ENCODE measurements at places on chromosomes 16 and 17.

DNA sequence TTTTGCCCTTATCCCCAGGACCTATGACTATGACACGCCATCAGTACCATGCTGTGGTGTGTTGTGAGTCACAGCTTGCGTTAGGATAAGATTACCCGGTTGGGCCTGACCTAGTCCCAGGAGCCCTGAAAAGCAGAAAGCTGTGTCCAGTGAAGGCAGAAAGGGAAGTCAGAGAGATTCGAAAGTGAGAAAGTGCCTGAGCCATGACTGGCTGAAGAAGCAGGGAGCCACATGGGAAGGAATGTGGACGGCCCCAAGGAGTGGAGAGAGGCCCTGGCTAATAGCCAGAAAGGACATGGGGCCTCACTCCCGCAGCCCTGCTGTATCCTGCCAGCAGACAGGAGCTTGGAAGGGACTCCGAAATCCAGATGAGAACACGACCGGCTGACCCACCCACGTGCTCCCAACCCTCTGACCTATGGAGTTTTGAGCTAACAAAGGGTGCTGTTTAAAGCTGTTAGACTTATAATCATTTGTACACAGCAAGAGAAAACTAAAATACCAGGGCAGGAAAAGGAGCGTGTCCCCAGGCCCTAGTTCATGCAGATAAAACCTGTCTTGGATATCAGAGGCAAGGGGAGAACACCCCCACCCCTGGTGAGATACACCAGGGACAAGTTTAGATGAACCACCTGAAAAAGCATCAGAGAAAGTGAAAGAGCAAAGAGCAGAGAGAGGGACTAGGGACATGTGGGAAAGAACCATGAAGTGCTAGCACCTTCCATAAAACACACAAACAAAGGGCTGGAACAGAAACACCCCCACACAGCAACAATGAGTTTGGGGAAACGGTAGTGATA, 115.3 kb downstream of the SLC39A11 start:
- DNase-seq: no peak

GRCh38 chr17:42821176-42821575, 2.9 kb downstream of the BECN1 start:
- no peak for DNase-seq

GRCh38 chr16:10782628-10783027, 36.0 kb downstream of the TVP23A start:
- DNase-seq: no peak

GRCh38 chr16:49623501-49624266, 232.2 kb downstream of the ZNF423 start:
- DNase-seq: no peak

DNA sequence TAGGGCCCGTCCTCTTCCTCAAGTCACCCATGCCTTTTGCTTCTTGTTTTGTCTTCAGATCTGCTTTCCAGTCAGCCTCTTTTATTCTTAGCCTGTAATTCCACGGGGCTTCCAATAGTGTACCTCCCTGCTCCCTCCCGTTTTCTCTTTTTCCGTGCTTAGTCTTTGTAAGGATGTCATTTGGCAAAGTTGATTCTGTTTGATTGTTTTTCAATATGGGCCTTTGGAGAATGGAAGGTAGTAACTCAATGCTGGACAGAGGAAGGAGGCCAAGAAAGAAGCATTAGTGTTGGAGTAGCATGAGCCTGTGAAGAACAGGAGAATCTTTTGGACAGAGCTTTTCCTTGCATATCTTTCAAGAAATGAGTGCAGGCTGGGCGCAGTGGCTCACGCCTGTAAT, 6.5 kb downstream of the WWP2 start:
- DNase-seq: no peak

GRCh38 chr17:33583518-33584417, 290.7 kb upstream of the ASIC2 start:
- DNase-seq: no peak

- peak; percentile 83 for DNase-seq
These were observed 29.7 kb downstream of the FAM222B start for GRCh38 chr17:28812748-28813377.

GRCh38 chr17:28334666-28335200, 539 bp downstream of the IFT20 start:
- no peak for DNase-seq

DNA sequence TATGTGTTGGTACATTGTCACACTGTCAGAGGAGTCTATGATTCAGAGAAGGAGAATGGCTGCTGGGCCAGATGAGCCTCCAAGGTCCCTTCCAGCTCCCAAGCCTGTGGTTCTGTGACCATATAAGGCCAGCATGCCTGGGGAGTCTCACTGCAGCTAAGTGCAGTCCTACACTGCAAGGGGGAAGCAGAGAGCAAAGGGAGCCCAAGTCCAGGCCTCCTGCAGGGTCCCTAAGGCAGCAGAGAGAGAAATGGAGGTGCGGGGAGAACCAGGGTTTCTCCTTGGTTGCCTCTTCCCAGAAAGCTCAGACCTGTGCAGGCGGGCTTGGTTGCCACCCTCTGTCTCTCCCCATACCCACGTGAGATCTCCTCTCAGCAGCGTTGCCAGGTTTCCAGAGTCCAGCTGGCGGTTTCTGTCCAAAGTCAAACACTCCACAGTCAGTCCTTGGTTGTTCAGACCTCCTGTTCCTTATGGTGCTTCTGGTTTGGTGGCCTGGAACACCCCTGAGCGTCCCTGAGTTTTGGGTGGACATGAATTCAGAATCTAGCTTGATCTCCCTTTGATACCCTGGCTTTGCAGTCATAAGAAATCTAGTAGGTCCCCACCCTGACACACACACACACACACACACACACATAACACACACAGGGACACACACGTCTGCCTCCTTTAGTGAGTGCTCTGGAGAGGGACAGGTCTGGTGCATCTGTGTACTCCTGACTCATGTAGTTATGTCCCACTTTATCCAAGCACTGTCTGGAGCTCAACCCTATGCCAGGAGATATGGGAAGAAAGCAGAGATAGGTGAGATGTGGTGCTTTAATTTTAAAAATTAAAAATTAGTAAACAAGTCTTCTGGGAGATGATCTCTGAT, 78.8 kb downstream of the GNAO1 start:
- no peak for DNase-seq

DNA sequence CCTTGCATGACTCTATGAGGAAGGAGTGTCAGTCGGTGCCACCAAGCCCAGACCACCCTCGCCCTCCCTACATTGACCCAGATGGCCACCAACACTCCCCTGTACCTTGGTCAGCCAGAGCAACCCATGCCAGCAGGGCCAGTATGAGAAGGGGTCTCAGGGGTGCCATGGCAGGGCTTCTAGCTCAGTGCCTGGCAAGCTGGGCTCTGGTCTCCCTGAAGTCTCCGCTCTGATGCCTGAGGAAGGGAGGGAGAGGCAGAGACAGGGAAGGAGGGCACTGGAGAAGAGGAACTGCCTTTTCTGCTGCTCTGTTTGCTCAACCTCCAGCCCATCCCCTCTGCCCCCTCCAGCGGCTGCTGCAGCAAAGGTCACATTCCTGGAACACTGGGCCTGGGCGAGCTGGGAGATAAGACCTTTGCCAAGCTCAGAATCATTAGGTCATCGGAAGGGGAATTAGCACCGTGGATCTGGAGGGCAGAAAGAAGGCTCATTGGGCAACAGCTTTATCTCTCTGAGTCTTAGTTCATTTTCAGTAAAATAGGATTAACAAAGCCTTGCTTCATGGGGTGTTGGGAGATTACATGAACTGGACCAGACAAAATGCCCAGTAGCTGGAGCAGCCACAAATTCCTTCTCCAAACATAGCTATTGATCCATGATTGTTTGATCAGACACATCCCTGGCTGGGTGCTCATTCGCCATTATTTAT, at the start of gene VTN:
Gene VTN (minus strand): TSS at position 273 of the 709 bp plus-strand sequence. CDS start 104 bp downstream, at position 169.
- DNase-seq: peak; percentile 44

- DNase-seq: no peak
These were observed 17.3 kb downstream of the BAHCC1 start for GRCh38 chr17:81412490-81413093.

GRCh38 chr17:57455063-57455914, 199.0 kb downstream of the MSI2 start:
- no peak for DNase-seq

- no peak for DNase-seq
These were observed 26.5 kb downstream of the ASIC2 start for GRCh38 chr17:33266611-33267010.

DNA sequence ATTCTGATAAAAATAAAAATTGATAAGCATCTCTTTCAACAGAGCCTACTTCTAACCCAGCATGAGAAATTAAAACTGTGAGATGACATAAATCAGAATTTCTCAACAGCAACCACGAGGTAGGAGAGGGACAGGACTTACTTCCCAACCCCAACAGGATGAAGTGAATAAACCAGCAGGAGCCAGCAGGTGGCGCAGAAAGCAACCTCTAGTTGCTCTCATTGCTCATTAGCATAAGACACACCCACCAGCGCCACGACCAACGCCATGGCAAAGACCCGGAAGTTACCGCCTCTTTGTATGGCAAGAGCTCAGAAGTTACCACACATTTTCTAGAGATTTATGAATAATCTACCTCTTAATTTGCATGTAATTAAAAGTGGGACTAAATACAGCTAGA, 189.4 kb upstream of the CDH8 start:
- no peak for DNase-seq

DNA sequence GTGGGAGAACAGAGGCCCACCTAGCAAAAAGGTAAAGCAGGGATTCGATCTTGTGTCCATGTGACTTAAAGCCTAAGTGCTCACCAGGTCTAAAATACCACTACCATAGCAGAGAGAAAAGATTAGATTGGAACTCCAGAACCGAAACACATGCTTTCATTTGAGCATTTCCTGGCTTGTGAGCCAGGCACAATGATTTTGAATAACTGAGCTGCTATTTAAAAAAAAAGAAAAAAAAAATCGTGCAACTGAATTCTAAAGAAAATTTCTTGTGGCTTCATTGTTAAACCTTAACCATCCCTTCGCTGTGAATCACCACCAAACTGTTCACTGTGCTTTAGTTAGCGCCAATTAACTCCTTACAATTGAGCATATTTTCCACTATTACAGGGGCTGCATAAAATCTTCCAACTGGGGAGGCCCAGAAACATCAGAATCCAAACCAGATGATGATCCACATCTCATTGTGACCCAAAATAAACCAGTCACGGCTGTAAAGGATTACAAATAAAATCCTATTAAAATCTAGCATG, 366.4 kb upstream of the ERCC4 start:
- DNase-seq: no peak

GRCh38 chr16:85220964-85221731, 108.9 kb upstream of the CIBAR2 start:
- no peak for DNase-seq

DNA sequence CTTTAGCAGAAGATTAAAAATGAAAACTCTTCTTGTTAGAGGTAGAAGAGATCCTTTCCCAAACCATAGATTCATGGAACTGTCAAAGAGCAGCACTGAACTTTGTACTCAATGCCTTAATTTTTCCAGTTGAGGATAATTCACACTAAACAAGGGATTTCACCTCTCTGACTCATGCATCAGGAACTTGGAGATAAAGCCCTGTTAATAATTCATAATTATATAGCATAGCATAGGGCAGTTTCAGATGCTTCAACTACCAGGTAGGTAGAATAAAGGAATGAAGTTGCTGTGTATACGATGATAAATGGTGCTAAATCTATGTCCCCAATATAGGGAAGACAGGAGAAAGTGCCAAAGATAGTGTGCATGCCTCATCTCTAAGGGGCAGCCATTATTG, 450.4 kb downstream of the MAF start:
- no peak for DNase-seq

- no peak for DNase-seq
These were observed 90.7 kb upstream of the GSE1 start for GRCh38 chr16:85522308-85522841.

- no peak for DNase-seq
These were observed 5.4 kb downstream of the THRA start for GRCh38 chr17:40068129-40068581.

DNA sequence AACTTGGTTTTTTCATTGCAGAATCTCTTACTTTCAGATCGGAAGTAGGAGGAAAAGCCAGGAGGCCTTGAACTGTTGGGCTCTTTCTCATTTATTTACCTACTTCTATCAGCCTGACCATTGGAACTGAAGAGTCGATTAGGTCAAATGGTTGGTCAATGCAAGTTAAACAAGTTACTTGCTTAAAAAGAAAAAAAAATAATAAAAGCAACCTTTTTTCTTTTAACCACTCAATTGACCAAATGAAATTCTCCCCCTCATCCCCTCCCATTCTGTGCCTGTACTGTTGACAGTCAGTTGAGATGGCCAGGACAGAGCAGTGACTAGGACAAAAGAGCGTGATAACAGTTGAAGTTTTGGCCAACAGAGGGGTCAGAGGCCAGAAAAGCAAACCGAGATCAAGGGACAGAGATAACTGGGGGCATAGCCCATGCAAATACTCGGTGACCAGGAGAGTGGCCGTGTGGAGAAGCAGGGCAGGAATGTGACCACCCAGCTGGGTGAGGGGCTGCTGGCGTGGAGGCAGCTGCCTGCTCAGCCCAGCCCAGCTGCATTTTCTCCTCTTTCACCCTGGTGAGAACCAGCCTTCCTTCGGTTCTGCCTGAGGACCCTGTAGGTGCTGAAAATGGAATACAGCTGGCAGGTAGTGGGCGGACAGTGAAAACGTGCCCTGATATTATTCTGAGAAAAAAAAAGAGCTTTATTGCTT, 72.2 kb downstream of the HS3ST3B1 start:
- DNase-seq: no peak

DNA sequence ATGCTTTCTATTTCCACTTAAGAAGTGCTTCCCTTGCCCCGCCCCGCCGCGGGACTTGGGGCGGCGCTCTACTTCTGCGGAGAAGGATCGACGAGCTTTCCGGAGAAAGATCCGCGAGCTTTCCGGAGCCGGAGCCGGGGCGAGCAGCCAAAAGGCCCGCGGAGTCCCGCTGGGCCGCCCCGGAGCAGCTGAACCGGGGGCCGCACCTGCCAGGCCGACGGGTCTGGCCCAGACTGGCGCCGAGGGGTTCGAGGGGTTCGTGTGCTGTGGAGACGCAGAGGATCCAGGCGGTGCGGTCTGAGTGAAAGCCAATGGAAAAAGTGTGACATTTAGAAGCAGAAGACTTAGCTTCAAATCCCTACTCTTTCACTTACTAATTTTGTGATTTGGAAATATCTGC, 50.8 kb downstream of the TBC1D26 start:
- DNase-seq: no peak

DNA sequence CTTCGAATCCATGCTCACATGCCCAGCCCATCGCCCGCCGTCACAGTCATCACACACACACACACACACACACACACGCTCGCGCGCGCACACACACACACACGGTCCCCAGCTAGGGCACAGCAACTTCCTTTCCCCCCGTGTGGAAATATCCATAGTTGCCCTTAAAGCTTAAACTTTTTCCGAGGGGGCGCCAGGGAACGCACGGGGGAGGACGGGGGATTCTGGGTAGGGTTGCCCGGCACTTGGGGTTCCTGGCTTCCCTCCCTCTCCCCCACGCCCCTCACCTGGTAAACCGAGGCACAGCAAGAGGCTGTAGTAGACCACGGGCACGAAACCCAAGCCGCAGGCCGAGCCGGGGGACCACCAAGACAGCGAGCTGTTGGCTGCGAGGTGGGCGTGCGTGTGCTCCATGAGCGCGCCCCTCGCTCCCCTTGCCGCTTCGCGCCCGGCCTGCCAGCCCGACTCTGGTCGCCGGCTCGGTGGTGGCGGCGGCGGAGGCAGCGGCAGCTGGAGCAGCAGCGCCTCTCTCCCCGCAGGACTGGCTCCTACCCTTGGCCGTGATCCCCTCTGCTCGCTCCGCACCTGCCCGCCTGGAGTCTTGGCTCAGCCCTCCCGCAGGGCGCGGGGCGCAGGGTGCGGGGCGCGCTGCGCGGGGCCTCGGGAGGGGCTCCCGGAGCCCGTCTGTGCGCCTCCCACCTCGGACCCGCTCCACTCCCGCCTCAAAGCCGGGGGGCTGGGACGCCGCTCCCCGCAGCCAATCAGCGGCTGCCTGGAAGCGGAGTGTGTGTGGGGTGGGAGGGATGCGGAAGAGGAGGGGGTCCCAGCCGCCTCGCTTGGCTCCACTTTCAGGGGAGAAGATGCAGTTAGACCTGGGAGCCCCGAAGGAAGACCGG, at the start of gene GPR139:
Gene GPR139 (minus strand): TSS at position 688 of the 896 bp plus-strand sequence. CDS start 274 bp downstream, at position 414.
- no peak for DNase-seq

All from DMS153 (cell line).